ENCODE measurements at places on chromosomes 1 and 21.

GRCh38 chr1:152410599-152410998 lies 3.5 kb downstream of the CRNN start:
- peak; percentile 2 for DNase-seq

- no peak for DNase-seq
These were observed 166.4 kb downstream of the RUNX1 start for GRCh38 chr21:34882719-34883131.

DNA sequence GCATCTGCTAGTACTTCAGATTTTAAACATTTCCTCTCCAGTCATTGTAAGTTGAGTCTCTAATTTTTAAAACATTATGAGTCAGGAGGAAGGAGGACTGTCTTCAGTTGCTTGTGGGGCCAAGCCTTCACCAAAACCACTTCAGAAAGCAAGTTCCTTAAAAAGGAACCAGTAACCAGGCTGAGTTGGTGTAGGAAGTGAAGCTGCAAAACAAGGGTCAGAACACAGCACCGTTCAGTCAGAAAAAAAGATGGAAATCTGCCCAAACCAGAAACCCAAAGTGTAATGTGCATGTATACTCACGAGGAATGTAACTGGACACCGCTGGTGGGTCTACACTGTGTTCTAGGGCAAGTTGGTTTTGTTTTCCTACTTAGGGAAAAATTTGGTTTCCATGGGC lies 402.1 kb downstream of the SETD4 start:
- DNase-seq: peak; percentile 11

DNA sequence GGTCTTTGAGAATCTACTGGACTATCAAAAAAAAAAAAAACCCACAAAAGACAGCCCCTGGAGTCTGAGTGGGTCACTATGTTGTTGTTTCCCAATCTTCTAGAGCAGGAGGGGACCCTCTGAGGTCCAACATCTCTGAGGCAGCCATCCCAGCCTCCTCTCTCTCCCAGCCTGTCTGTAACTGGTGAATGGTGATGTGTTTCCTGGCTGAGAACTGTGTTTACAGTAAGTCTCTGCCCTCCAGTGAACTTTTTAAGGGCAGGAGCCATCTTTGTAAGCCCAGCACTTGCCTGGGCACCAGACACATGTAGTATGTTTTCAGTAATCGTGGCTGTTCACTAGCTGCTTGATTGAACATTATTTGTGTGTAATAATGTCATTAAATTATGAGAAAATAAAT lies 85.7 kb downstream of the SPATA46 start:
- no peak for DNase-seq

GRCh38 chr1:215146240-215146975 lies 63.9 kb downstream of the KCNK2 start:
- peak; percentile 50 for DNase-seq
